ENCODE measurements at places on chromosomes 2 and 18. TPM values are rescaled to one million over a fixed set of nuclear protein-coding genes. Genes with fewer than 3 reads are reported as not detected.

DNA sequence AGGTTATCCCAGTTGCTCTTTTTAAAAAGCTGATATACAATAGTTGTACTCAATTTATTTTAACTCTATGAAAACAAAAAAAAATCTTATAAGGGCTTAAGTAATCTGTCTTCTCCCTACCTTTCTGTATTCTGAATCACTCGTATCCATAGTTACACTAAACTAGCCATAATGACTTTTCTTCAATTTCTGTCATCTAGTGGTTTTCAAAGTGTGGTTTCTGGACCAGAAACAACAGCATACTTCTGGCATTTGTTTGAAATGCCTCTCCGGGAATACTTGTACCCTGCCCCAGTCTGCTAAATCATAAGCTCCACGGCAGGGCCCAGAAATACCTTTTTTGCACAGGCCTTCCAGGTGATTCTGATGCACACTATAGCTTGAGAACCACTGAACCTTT, 253.6 kb downstream of the LRRTM4 start:
- no peak for DNase-seq

DNA sequence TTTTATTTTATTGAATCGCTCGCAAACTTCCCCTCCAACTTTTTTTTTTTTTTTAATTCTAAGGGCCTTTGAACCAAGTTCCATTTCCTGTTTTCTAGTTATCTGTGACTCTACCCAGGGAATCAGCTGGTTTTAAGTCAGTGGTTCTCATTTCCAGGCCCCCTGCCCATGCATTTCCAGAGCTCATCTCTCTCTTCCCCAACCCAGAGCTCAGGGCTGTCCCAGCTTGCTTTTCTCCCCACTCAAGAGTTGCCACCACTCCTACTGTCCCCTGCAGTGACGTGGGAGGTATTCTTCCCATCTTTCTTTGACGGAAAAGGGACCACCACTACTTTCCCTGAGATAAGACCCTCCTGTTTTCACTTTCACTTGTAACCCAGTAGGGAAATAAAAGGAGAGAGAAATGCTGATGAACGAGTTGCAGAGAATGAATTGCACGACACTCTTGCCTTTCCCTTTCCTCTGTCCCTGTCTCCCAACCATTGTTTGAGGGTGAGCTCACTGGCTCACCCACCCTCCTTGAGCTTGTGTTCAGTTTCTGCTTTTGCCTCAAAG, 42.1 kb downstream of the TET3 start:
- no peak for DNase-seq

DNA sequence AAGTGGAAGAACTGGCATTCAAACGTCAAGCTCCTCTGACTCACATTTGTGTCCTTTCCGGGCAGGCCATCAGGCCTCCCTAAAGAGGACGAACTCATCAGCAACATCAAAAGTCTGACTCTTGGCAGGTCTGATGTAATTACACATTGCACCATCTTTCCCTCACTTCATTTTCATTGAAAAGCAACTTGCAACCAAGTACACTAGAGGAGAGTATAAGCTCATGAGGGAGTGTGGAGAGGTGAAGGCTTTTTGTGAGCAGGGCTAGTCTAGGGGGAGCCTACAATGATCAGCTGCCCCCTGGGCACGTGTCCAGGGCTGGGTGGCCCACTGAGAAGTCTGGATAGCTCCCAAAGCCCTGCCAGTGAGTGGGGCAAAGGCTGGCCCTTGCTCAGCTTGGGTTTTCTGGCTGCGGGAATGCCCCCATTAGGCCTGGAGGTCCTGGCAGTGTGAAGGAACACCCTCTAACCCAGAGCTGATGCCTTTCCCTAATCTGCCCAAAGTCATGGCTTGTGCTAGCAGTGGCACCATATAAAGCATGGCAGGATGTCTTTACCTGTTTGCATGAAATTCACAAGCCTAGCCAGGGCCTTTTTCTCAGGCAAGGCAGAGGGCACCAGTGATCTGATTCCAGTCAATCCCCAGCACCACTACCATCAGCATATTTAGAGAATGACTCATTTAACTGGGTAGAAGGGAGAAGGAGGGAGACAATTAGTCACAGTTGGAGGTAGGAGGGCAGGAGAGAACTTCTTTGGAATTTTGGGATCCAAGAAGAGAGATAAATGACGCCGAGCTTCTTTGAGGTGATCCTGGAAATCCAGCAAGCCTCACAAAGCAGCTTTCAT, 8.5 kb upstream of the DAW1 start:
- no peak for DNase-seq

DNA sequence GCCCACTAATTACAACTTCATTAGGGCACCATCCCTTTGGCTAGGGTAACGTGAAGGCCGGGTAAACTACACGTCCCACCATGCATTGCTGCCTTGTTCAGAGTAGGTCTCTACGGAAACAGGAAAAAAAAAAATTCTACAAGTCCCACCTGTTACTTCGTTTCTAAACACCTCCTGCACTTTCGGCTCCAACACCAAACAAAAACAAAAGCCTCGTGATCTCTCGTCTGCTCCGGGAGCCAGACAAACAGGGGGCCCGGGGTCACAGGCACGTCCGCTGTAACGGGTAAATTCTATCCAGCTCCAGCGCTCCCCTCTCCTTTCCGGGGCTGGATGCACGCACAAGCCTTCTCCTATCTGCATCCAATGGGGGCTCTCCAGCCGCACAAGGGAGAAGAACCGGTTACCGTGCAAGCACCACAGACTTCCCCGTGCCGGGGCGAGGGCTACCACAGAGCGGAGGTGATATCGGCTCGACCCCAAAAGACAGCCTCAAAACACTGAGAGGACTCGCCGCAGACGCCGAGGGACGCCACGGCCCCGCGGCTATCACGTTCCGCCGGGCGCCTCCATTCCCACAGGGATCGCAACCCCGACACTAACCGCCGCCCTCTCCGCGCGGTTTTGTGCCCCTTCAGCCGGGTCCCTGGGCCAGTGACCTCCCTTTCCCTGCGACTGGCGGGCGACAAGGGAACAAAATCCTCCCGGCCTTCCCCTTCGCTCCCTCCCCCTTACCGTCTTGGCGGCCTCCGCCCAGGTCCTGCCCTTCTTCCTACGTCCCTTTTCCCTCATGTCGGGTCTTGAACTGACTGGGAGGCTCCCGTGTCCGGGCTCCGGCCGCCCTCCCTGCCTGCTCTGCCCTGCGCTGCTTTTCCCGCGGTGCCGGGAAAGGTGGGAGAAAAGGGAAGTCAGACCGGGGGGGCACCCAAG, 591 bp downstream of the ASXL2 start:
- peak; percentile 70 for DNase-seq

GRCh38 chr2:71043531-71044407, 24.7 kb upstream of the NAGK start:
- DNase-seq, result no peak

OSBPL6 gene
- total RNA-seq, result 1.6 TPM

DNA sequence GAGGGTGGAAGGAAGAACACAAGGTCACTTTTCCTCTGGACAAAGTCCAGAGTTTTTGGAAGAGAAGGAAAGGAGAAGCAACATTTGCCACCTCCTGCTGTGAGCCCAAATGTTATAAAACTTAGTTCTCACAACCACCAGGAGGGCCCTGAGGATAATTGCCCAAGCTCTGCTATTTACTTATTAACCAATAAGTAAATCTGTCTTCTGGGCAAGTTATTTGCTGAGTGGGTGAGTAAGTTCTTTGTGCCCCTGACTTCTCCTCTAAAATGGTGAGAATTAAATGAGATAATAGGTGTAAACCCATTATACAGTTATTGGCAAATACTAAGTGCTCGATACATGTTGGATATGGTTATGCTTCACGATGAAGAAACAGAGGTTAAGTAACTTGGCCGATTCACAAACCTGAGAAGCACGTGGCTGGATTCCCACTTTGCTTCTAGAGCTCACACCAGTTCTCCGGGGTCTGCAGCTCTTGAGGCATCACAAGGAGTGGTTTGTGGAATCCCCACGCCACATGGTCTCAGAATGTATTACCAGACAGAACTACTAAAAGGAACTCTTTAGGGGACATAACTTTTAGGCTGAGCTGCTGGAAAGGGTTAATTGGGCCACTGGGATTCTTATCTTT, 164.1 kb downstream of the MYCN start:
- DNase-seq, result no peak

- DNase-seq, result no peak
Measured at GRCh38 chr18:3664563-3665178, 214.7 kb downstream of the TGIF1 start.

TUBA4B gene
- total RNA-seq, result not detected

CD207 gene
- not detected for total RNA-seq

GRCh38 chr2:180314086-180314485, 307.0 kb upstream of the CWC22 start:
- DNase-seq, result no peak

DNA sequence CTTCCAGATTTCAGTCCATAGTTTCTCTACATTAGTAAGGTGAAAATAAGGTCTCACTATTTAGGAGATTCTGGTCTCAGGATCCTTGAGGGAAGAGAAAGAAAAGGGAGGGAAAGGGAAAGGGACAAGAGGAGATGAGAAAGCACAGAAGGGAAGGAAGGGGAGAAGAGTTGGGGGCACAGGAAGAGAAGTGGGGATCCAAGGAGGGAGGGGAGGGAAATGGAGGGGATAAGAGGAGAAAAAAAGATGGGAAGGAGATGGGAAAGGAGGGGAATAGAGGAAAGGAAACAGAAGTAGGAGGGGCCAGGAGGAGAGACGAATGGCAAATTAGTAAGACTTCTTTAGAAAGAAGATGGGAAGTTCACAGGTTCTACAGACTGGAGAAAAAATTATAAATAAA, 39.2 kb upstream of the SPTBN1 start:
- no peak for DNase-seq

IL37 gene
- not detected for total RNA-seq

DNA sequence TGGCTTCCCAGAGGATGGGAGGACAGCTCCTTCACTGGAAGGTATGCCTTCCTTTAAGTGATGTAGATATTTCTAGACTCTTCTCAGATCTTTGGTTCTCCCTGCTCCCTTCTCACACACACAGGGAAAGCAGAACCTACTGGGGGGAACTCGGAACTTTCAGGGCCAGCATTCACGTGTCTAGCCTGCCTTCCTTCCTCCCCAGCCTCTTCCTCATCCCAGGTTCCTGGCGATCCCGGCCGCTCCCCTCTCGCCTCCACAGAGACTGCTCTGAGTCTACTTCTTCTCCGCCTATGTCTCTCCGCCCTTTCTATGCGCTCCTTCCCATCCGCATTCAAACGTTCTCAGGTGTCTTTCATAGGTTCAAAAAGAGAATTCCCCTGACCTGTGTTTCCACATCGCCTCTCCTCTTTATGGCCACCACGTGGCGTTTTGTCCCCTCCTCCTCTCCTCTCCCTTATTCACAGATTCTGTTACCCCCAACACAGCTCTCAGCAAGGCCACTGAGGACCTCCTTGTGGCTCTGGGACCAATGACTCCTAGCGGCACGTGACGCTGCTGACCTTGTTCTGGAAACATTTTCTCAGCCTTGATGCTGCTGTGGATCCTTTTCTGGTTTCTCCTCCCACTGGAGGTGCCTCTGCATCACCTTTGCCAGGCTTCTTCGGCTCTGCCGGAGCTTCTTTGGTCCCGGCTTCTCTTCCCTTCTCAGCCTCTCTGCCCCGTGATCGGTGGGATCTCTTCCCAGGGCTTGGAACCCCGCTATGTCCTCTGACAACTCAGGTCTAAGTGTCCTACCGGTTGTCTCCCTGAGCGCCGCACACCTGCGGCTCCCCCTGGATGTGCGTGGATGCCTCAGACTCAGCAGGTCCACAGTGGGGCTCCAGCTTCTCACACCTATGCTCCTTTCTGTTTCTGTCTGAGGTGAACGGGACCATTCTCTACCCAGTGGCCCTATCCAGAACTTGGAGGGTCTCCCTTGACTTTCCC, 77.5 kb downstream of the VAPA start:
- DNase-seq, result no peak

- no peak for DNase-seq
Measured at GRCh38 chr2:31578316-31578715, 2.4 kb downstream of the SRD5A2 start.

INPP5D gene
- 49.3 TPM for total RNA-seq

SYT4 gene
- not detected for total RNA-seq

SLC4A3 gene
- total RNA-seq, result not detected

DNA sequence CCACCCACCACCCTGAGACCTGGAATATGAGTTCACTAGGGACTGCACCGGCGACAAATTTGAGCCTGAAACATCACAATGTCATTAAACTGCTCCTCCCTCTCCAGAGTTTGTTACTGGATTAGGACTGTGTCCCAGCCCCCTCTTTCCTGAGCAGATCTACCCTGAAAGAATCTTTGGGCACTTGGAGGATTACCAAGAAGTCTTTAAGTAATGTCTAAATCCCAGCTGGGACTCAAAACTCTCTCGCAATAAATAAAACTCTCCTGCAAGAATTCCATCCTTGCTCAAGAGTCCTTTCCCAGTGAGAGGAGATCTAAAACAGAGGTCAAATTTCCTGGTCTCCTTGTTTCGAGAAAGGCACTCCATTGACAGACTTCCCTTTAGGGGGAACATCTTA, 20.9 kb downstream of the GKN2 start:
- no peak for DNase-seq

GRCh38 chr2:40450796-40451430, 977 bp downstream of the SLC8A1 start:
- DNase-seq, result no peak

- DNase-seq, result no peak
Measured at GRCh38 chr2:191565647-191566198, 112.2 kb upstream of the NABP1 start.

ALPI gene
- total RNA-seq, result not detected

SERPINB13 gene
- not detected for total RNA-seq

ATAD2B gene
- 16.8 TPM for total RNA-seq

SPC25 gene
- total RNA-seq, result 24.1 TPM

GRCh38 chr2:38380397-38381130, 3.5 kb upstream of the ATL2 start:
- peak; percentile 34 for DNase-seq

PPIG gene
- 60.7 TPM for total RNA-seq

DNA sequence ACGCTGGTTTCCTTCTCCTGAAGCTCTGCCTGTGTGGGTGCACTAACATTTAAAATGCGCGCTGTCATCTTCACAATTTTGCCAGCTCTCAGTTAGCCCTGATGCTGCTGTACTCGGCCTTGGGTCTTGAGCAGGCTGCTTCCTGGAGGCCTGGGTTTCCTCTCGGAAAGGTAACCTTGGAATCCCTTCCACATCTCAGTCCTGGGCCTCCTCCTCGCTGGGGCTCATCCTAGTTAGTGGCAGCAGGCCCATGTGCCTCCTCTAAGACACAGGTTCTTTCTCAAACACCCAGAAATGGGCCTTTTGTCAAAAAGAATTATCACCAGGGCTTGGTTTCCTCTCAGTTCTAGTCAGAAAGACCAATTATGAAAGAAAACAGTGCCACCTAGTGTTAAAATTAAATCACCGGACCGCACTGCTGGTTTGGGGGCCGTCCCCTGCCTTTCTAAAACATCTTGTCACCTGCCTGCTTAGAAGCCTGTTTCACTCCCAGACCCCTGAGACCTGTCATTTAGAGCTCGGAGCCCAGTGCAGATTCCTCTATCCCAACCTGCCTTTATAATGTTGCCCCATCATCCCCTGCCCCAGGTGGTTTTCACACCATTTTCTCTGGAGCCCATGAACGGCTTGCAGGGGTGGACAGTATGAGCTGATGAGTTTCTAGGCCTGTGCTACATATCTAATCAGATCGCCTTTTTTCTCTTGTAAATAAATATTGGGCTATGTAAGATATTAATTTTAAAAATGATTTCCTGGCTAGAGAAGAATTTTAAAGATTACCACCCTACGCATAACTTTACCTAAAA, 42.4 kb downstream of the HK2 start:
- peak; percentile 8 for DNase-seq

ACVR1C gene
- 0.66 TPM for total RNA-seq

FAM110C gene
- 0.48 TPM for total RNA-seq

GALR1 gene
- not detected for total RNA-seq

SERPINB3 gene
- not detected for total RNA-seq

GRCh38 chr2:223104336-223105132, 52.5 kb downstream of the KCNE4 start:
- DNase-seq, result no peak

All from CD8-positive, alpha-beta memory T cell (primary cell).